ENCODE measurements at places on chromosomes 5 and 9.

DNA sequence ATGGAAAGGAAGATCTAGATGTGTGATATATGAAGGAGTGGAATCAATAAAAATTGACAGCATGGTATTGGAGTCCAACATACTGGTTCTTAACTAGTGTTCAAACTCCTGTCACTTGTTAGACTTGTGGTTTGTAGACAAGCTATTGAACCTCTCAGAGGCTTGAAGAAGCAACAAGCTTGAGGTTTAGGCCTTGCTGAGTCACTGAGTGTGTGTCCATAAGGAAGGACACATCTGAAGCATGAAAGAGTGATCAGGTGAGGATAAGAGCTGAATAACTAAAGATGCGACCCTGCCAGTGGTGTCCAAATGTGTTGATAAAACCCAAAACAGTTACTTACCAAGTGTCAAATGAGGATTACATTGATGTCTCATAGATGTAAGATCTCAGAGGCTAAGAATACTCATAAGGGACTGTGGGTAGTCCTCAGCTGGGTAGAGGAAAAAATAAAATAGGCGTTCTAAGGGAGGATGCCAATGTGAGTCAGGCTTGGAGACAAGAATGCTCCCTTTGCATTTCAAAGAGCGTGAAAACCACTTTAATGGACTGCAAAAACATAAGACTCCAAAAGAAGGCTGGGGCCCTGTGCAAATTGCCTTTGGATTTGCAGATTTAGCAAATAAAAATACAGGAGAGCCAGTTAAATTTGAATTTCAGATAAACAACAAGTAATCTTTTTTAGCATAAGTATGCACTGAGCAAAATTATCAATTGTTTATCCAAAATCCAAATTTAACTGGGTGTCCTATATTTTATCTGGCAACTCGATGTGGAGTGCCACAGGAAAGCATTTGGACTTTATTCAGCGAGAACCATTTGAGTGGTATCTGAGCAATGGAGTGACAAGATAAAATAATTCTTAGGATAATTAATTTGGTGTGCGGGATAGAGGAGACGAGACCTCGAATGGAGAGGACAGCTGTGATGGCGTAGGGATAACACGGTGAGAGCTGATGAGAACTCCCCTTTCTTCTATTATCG, 757.3 kb upstream of the WWC1 start:
- DNase-seq: no peak

DNA sequence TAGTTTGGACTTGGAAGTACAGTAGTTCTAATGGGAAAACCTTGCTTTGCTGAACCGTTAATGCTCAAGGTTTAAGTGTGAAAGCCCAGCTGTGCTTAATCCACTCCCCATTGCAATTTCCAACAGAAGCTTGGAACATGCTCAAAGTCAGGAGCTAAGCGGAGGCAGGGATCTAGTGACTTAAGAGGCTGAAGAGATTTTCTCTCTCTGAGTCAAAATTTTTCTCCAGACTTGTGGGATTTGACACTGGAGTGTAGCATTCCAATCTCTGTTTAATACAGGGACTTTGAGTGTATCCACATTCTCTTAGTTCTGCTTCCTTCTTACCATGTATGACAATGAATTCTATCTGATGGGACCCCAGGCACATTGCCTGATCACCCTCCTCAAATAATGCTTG, 471.8 kb downstream of the KIF4B start:
- no peak for DNase-seq

- DNase-seq: no peak
Observed at GRCh38 chr9:127519301-127520166, 68.2 kb downstream of the LRSAM1 start.

- DNase-seq: no peak
Observed at GRCh38 chr5:9622971-9623421, 7.2 kb downstream of the TAS2R1 start.

DNA sequence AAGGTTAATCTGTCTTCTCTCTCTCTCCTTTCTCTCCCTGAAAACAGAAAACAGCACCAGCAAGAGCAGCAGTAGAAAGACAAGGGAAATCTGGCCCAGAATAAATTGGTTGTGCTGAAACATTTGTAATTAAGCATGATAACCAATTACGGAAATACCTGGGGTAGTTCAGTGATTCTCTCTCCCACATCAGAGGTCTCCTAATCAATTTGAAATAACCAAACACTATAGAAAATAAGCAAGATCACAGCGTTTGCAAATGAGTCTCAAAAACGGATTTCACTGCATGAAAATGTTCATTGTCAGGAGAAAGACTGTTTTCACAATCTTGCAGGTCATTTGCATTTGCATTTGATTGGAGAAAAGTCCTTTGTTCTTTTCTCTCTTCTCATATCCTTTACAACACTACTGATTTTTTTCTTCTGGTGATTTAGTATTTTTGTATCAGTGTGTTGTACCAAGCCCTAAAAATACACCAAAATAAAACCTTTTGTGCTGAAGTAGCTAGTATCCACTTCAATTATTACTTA, 36.8 kb upstream of the CDH6 start:
- DNase-seq: no peak

GRCh38 chr5:36637101-36637500, 30.7 kb downstream of the SLC1A3 start:
- no peak for DNase-seq

DNA sequence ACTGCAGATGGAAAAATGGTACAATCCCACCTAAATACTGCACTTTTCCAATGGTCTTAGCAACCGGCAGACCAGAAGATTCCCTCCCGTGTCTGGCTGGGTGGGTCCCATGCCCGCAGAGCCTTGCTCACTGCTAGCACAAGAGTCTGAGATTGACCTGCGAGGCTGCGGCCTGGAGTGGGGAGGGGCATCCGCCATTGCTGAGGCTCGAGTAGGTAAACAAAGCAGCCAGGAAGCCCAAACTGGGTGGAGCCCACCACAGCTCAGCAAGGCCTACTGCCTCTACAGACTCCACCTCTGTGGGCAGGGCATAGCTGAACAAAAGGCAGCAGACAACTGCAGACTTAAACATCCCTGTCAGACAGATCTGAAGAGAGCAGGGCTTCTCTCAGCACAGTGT, 221.6 kb upstream of the CTNND2 start:
- no peak for DNase-seq

DNA sequence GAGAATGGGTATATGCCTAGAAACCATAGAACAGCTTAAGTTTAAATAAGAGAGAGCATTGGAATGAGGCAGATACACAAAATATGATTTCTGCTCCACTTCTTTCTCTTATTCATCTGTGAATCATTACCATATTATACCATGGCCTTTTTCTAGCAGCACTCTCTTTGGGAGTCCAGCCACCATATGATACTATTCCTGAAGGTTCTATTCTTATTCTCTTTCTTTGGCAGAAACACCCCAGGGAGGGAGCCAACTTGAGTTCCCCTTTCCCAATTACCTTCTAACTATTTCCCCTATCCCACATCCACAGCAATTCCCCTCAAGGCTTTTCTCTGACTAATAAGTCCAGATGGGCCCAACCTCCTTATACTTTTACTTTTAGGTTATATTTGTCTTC, 55.9 kb downstream of the NDUFAF2 start:
- no peak for DNase-seq
